ENCODE measurements at places on chromosomes 2 and 18. TPM values are rescaled to one million over a fixed set of nuclear protein-coding genes. Genes with fewer than 3 reads are reported as not detected.

GRCh38 chr2:214201892-214202291, 209.0 kb upstream of the VWC2L start:
- DNase-seq = no peak

The SPEG gene
- 11.4 TPM for total RNA-seq

GRCh38 chr2:197138506-197138905, 172.1 kb downstream of the ANKRD44 start:
- no peak for DNase-seq

- no peak for DNase-seq
Measured at GRCh38 chr2:10022966-10023662, 20.2 kb upstream of the KLF11 start.

DNA sequence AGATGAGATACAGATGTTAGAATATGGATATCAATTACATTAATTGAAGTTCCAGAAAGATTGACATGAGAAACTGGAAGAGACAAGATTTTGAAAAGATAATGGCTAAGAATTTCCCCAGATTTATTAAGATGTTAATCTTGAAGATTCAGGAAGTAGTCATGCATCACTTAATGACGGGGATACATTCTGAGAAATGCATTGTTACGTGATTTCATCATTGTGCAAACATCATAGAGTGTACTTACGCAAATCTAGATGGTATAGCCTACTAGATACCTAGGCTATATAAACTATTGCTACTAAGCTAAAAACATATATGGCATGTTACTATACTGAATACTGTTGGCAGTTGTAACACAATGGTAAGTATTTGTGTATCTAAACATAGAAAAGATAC, 6.8 kb upstream of the CHMP3 start:
- no peak for DNase-seq

All from lower leg skin (tissue), 4 donors.